ENCODE measurements at places on chromosomes 1 and 21. TPM values are rescaled to one million over a fixed set of nuclear protein-coding genes. Genes with fewer than 3 reads are reported as not detected.

Gene AUNIP
- 5.1 TPM for total RNA-seq

Gene OR2T29
- not detected for total RNA-seq

Gene CRYBG2
- 11.8 TPM for total RNA-seq

Gene LCK
- not detected for total RNA-seq

Gene DCLRE1B
- 4.2 TPM for total RNA-seq

Gene PEX14
- 21.0 TPM for total RNA-seq

Gene VCAM1
- total RNA-seq, result not detected

Gene LDLRAD1
- total RNA-seq, result not detected

Gene C8A
- total RNA-seq, result not detected

Gene LCE1F
- not detected for total RNA-seq
